ENCODE measurements at places on chromosomes 3 and 15. TPM values are rescaled to one million over a fixed set of nuclear protein-coding genes. Genes with fewer than 3 reads are reported as not detected.

The ADAMTS7 gene
- 13.7 TPM for polyA plus RNA-seq

DNA sequence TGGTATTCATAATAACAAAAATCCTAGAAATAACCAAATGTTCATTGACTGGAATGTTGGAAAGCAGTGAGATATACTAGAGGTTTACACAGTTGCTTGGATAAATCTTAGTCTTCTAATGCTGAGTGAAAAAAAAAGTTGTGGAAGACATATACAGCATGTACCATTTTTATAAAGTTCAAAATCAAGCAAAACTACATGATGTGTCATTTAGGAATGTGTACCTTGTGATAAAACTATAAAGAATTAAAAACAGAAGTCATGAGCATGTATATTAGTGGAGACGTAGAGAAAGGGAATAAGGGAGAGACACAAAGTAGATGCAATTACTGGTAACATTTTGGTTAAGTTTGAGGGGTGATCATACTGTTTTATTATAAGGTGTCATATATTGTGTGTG is 45.2 kb downstream of the FBXL2 start:
- DNase-seq = no peak

DNA sequence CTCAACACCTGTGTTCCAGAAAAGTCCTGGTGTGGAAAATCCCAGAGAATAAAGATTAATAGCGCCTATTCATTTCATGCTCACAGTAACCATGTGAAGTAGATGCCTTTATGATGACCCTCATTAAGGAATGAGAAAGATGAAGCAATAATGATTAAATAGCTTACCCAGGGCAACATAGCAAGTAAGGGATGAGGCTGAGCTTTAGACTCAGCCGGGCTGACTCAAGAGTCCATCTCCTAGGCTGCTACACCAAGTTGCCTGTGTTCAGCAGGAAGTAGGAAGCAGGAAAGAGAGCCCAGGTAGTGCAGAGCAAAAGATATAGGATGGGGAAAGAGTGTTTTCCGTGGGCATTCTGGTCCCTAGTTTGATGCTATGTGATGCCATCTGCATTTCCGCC is 256.5 kb downstream of the CHL1 start:
- no peak for DNase-seq

GRCh38 chr3:6097556-6097955 is 763.4 kb upstream of the GRM7 start:
- DNase-seq = no peak

- DNase-seq = no peak
Observed at GRCh38 chr3:165347526-165347925, 151.3 kb upstream of the SLITRK3 start.

GRCh38 chr15:59369597-59369996 is 3.1 kb downstream of the MYO1E start:
- DNase-seq = no peak

GRCh38 chr3:116211901-116212300 is 233.4 kb downstream of the LSAMP start:
- no peak for DNase-seq

DNA sequence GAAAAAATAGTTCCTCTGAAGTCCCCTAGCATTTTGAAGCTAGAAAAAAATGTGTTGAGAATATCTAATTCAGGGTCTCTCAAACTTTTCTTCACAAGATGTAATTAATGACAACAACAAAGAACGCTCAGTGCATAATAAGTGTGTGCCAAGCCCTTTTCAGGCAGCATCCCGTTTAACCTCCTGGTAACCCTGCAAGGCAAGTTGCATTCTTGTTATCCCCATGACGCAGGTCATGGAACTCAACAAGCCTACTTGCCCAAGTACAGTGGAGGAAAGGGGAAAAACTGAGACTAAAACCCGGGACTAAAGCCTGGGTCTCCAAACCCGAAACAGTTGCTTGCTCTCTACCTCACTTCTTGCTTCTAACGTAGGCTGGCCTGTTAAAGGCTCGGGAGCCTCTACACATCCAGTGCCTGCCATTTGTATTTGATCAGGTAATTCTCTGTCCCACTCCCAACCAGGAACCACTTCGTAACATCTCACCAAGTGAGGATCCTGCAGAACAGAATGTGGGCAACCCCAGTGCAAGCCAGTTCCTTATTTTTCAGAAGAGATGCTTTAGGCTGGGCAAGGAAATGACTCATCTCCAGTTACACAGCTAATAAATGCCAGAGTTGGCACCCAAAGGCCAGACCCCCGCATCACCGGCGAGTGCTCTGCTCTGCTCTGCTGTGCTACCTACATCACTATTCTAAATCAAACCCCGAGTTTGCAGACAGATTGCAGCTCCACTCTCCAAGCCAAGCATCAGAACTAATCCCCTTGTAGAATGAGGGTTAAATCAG is 28.3 kb downstream of the LMCD1 start:
- DNase-seq = no peak

- no peak for DNase-seq
Observed at GRCh38 chr3:18474202-18474601, 49.1 kb upstream of the SATB1 start.

The SCG5 gene
- polyA plus RNA-seq = 8.5 TPM

DNA sequence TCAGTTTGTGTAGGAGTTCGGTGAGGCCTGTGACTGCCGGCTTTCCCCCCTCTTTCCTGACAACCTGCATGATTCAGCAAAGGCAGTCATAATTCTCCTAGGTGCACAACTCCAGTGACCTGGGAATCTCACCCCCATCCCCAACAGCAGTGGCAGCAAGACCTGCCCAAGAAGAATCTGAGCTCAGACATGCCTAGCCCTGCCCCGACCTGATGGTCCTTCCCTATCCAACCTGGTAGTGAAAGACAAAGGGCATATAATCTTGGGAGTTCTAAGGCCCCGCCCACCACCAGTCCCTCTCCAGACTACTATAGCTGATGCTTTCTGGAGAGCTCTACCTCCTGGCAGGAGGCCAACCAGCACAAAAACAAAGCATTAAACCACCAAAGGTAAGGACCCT is 44.2 kb upstream of the ZBED2 start:
- DNase-seq = no peak

All from forelimb muscle (tissue), 1 donor.